ENCODE measurements at places on chromosomes 12 and 14.
A peak's percentile ranks its signal among the peaks of the same experiment; 100 is the strongest.

DNA sequence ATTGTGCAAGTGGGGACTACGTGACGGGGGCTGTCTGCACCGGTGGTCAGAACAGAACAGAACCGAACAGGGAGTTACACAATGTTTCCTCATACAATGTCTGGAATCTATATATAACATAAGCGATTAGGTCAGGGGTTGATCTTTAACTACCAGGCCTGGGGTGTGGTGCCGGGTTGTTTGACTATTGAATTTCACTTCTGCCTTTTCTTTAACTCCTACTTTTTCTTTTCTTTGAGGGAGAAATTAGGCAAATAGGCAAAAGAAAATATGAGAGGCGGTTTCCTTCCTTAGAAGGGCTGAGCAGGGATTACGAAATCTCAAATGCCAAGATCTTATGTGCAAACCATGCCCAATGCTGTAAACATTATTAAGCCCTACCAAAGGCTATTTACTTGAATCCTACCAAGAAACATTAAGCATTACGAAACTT, 140.3 kb downstream of the SLC38A6 start:
- DNase-seq = no peak

DNA sequence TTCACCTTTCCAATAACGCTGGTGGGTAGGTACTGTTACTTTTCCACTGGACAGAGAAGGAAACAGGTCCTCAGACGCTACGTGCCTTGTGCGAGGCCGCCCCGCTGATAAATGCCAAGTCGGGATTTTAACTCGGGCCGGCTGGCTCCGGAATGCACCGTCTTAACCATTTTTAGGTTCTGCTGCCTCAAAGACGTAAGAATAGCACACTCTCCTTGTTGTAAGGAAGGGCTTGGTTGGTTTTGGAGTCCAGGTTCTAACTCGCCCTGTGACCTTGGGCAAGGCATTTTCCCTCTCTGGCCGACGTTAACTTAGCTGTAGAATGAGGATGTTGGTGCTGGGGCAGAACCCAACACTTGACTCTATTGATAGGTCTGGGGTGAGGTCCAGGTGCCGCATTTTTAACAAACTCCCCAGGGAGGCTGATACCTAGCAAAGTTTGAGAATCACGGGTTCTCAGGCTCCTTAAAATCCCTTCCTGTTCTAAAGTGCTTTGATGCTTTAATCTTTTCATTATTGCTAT, 814 bp downstream of the ANKRD13A start:
- DNase-seq = no peak

- no peak for DNase-seq
Observed at GRCh38 chr14:36655963-36656686, 5.5 kb upstream of the PAX9 start.

GRCh38 chr12:28555748-28556147, 365.5 kb downstream of the CCDC91 start:
- no peak for DNase-seq

DNA sequence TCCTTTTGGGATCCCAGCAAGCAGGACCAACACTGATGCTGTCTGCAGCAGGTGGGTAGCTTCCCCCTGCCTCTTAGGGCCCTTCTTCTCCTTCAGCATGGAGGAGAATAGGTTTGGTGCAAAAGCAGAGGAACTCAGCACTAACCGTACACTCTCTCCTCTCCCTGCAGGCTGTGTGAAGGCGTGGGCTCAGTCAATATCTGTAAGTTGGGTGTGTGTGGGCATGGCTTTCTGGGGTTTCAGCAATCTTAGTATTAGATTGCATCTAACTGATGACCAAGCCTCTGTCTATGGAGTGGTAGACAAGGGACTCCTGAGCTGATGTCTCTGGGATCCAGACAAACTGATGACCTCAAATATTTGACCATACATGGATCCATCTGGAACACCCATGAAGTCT, 14.3 kb downstream of the KRT85 start:
- DNase-seq = no peak

DNA sequence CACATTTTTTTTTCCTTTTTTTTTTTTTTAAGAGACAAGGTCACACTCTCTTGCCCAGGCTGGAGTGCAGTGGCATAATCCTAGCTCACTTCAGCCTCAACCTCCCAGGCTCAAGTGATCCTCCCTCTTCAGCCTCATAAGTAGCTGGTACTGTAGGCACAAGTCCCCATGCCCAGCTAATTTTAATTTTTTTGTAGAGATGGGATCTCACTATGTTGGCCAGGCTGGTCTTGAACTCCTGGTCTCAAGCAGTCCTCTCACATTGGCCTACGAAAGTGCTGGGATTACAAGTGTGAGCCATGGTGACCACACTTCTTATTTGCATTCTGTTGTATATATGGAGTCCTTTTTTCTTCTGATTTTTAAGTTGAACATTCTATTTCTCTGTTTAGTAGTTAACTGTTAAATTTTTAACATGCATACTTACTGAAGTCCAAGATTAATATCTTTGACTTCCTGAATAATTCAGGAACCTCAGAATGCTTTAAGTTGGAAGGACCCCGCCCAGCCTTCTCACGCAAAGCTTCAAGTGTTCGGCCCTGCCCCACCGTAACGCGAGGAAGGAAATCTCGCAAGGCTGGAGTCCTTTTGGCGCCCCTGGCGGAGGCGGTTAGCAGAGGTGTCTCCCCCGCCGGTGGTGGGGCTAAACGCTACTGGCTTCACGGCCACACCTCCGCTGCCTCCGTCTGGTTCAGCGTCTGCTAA, 21.6 kb downstream of the SPATS2 start:
- DNase-seq = no peak

DNA sequence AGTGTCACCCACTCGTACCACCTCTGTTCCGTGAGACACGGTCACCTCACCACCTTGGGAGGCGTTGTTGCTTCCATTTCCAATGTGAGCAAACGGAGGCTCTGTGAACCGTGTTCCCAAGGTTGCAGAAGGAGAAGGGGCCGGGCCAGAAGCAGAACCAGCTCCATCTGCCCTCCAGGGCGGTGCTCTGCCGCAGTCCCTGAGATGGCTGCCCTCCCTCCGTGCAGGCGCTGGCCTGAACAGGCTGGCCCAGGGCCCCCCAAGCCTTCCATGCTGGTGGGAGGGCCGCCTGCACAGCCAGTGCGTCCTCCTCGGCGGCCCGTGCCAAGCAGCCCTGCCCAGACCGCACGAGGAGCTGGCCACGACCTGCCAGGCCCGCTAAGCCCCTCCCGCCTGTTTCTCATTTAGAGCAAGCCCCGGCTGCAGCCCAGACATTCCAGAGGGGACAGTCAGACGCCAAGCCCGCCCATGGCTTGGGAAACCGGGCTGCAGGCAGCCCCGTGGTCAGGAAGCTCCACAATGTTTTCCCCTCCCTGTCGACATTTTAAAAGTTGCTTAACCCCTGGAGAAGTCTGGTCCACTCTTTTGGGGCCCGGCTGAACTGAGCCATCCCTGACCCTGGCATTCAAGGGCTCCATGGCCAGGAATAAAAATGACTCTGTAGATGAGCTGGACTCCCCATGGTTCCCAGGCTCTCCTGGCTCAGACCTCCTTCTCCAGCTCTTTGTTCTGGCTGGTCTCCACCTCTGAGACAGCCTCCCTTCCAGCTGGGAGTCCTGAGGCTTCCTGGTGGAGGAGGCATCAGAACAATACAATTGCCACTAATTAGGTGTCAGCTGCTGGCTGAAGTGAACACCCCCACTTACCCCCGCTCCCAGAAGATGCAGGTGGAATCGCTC, 236.0 kb downstream of the BCL11B start:
- DNase-seq = no peak

DNA sequence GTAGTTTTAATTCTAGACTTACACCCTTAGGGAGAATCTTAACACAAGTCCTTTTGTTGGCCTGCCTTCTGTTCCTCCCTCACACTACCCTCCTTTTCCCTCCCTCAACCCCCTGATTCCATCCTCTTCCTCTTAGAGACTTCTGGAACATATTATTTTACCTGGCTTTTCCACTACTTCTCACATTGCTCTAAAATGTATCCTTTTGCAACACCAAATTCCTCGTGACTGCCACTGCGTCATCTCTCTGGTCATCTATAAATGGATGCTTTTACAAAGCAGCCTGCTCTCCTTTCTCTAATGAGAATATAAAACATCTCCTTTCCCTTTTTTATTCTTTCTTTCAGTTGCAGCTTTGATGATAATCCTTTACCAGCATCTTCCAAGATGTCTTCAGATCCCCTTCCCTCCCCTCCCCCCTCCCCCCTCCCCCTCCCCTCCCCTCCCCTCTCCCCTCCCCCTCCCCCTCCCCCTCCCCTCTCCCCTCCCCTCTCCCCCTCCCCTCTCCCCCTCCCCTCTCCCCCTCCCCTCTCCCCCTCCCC, 93.6 kb downstream of the DIP2B start:
- DNase-seq = no peak

DNA sequence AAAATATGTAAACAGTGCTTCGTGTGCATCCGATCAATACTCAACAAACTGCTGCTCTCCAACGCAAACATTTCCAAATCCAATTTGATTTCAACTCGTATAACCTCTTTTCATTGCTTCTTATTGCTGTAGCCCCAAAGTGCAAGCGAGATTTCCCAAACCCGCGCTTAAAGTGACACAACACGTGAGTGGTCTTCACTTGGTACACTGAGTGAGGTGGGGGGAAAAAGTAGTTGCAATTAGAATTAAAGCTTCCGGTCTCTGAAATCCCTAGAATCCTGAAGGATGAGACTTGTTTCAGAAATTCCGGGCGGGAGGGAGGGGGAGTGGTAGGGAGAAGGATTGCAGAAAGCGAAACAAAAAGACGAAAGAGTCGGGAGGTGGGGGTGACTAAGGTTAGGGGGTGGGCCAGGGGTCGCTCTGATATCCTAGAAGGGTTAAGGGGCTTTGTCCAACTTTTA, 387.5 kb downstream of the BCAT1 start:
- DNase-seq = no peak

- peak; percentile 20 for DNase-seq
Observed at GRCh38 chr12:101829639-101830366, 956 bp downstream of the GNPTAB start.

GRCh38 chr12:62028536-62028935, 231.7 kb upstream of the USP15 start:
- DNase-seq = no peak

DNA sequence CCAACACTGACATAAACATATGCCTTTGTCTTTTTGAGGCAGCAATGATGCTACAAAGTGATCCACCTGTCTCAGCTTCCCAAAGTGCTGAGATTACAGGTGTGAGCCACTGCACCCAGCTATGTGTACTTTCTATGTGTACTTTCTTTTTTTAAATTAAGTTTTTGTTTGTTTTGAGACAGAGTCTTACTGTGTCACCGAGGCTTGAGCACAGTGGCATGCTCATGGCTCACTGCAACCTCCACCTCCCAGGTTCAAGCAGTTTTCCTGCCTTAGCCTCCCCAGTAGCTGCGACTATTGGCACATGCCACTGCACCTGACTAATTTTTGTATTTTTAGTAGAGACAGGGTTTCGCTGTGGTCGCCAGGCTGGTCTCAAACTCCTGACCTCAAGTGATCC, 172.5 kb upstream of the ALG10B start:
- no peak for DNase-seq

DNA sequence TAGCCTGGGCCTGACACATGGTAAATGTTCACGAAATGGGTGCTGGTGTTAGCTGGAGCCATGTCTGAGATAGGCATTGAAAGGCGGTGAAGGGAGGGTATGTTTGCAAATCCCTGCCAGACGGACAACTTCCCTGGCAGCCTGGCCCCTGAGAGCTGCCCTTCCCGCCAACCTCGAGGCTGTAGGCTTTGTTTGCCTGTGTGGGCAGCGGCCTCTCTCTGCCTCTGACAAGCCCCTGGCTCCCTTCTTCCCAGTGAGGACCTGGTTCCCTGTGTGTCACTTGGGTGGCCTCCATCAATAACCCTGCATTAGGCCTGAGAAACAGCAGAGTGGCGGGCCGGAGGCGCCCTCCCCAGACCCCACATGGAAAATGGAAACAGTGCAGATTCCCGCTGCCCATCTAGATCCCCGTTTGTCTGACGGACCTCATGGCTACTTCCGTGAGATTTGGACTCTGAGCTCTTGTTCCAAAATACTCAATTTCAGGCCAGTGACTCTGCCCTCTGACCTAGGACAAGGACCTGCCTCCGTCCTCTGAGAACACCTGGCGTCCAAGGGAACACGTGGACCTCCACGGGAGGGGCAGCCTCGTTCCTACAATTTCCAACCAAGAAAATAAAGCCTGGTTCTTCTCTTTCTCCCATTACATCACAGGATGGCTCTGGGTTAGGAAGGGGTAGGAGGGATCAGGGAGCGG, 325.5 kb downstream of the DPF3 start:
- no peak for DNase-seq

DNA sequence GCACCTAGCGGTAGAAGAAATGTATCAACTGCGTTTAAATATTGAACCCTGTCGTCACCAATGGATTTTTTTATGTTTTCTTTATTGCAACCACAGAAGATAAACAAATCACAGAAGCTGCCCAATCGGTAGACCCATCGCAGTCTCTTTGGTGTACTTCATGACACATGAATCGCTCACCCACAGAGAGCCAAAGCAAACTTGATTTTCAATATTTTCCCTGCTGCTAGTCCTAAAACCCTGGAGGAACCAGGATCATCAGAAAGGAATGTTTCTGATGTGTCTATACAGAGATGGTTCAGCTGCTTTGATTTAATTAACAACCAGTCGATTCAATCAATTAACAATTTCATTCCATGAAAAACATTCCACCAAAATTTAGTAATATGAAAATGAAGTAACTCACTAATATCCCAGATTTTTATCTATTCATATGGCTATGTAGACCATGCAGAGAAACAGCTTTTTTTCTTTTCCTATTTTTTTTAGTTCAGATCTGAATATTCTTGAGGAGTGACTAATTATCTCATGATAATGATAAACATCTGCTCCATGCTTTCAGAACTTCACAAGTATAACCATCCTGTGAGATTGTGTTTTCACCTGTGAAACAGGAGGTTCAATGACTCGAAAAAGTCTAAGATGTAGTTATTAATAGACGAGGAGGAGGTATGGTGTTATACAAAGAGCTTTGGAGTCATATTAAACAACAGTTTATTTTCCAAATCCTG, 46.1 kb downstream of the DIO2 start:
- no peak for DNase-seq

DNA sequence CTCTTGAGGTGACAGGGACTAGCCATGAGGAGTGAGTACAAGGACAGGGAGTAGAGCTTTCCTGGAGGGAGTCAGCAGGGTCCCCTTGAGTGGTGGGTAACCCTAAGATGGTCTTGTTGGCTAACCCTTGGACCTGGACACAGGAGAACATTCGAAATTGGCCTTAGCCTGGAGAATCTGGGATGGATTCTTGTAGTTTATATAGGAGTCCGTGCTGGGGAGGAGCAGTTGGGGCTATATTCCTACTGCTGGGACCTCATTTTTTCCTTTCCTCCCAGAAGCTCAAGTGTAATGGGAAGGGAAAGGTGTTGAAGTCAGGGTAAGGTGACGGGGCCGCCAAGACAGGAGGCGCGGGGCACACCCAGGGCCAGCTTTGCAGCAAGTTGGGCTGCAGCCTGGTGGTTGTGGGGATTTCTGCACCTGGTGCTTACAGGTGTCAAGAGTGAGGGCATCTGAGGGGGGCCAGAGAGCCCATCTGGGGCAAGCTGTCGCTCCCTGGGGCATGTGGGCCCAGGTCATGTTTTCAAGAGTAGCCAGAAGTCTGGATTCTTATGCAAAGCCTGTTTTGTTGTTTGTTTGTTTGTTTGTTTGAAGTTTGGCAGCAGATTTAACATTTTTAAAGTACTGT, 5.1 kb downstream of the BCL7A start:
- DNase-seq = no peak

- DNase-seq = no peak
Observed at GRCh38 chr12:104083769-104084475, 19.6 kb downstream of the HCFC2 start.

Data from NCI-H2081 (cell line).